ENCODE measurements at places on chromosomes 5 and 9.

DNA sequence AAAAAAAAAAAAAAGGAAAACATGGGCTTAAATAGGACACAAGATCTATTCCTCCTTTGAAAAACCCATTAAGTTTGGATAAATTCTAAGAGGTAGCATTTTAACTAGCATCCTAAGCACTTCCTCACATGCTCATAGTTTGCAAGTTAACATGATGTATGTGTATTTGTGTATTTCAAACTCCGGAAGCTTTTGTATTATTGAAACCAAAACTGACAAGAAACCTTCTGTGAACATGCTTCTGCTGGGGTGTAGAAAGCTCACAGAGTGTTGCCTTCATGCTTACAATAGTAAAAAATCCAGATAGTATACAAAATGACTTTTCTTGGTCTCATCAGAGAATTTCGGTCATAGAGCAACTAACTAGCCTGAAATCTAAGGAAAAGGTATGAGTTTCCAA, 103.8 kb downstream of the SH3GL2 start:
- DNase-seq = no peak

DNA sequence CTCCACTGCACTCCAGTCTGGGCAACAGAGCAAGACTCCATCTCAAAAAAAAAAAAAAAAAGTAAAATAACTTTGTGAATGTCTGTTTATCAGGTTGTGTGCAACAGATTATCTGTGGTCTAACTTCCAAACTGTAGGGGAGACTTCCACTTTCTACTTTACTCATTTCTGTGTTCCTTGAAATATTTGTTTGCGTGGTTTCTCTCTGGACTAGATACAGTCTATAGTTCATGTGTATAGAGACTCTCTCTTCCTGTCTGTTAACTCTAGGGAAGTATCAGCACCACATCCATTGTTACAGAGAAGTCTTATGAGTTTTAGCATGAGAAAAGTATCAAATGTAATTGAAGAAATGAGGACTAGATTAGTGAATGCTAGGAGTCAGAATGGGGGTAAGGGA, 168.3 kb downstream of the LPAR1 start:
- DNase-seq = peak; percentile 44

GRCh38 chr5:123209502-123210027, 120.5 kb downstream of the PRDM6 start:
- peak; percentile 7 for DNase-seq

DNA sequence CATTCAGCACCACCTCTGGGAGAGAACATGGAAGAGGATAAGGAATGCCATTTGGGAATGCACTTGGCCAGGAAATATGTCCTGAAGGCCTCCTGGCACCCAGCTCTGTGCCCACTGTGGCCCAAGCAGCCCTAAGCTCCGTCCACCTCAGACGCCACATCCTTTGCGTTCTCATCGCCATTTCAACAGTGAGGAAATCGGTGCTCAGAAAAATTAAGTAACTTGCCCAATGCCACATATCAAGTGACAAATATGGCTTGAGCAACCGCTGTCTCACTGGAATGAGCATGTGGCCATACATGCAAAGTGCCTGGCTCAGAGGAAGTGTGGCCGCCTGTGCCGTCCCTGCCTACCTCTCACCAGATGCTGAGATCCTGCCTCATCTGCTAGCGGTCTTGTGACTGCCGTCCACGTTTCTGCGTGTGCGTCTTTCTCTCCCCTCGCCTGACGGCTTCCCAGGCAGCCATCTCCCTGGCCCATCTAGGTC, 984 bp upstream of the DOK3 start:
- DNase-seq = peak; percentile 79
